HL-60 (cell line): ENCODE measurements at places on chromosomes 13 and 19.

DNA sequence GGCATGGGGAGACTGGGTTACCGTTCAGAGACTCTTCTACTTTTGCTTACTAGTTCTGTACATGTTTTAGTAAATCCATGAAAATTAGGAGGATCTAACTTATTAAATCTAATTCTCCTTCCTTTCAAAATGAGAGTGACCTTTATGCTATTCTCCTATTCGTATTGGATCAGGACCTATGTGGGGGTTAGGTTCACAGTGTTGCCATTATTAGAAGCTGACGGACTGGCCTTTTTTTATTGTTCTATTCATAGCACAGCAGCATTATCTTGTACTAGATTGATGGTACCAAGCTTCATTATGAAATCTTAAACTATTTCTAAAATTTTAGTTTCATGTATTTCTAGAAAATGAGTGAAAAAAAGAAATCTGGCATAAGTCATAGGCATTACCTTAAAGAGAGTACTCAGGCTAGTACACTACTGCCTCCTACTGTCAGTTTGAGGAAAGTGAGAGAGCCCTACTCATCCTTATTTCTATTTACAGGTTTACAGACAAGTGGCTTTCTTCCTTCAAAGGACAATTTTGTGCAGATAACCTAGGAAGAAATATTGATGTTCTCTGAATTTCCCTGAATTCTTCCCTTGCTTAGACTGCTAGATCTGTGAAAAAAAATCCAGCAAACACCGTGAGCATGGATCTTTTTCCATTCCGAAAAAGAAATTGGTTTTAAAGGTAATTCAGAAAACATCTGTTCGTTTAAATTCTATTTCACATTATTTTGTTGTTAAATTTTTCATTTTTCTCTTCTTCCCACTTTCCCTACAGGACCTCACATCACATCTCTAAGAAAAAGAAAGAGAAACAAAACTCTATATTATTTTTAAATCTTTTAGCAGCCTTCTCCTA, 485.5 kb downstream of the DIAPH3 start:
- peak; percentile 50 for DNase-seq

DNA sequence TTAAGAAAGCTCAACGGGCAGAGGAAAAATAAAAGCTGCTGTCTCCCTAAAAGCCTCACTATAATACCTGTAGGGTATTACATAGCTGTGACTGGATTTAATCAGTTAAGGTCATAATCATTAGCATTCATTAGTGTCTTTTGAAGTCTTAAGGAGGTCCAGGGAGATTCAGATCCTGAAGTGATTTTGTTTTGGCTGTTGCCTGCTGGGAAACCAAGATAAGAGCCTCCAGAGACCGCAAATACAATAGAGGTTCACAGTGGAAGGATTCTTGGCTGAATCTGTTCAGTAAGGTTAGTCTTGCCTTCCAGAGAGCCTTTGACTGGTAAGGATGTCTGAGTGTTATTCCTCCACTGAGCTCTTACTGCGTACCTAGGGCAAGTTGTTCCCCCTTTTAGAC, 54.0 kb upstream of the TNFRSF19 start:
- DNase-seq: no peak

GRCh38 chr13:73092829-73093228, 34.0 kb downstream of the KLF5 start:
- no peak for DNase-seq

DNA sequence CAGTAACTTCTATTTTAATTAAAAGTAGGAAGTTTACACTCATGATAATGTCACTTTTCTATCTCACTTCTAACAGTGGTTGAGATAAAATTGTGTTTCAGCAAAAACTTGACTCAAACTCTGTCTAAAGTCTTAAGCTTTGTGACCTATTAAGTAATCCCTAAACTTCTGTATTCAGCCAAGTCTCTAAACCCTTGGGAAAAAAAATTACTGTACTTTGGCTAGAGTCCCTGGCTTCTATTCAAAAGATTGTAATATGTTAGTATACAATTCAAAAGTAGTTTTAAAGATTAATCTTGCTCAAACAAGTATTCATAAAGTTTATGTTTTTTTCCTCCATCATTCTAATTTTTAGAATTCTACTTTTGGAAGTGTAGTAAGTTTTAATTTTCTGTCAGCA, 1248.8 kb downstream of the UQCRFS1 start:
- no peak for DNase-seq

- peak; percentile 37 for DNase-seq
Observed at GRCh38 chr13:110869805-110870706, 44.8 kb downstream of the ANKRD10 start.

- no peak for DNase-seq
Observed at GRCh38 chr19:39223703-39224279, 19.7 kb upstream of the SYCN start.

DNA sequence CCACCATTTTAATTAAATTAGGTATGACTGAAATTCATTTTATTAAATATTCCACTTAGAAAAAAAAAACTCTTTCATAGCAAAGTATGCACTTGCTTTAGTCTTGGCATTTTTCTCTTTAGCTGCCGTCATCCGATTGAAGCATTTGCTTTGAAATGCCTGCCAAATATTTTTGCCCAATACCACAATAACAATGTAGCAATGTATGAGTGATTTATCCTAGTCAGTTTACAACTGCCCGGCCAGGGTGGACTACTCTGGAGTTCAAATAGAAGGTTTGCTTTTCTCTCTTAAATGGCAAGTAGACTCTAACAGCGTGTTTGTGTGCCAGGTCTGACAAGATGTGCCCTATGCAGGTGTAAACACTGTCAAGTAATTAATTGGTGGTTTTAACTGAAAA, 675.3 kb upstream of the SGCG start:
- DNase-seq: no peak

- no peak for DNase-seq
Observed at GRCh38 chr19:35742121-35742724, at the start of gene IGFLR1. IGFLR1 (minus strand) TSS chr19:35742452; CDS start chr19:35741180, 1,272 bp downstream.

- DNase-seq: no peak
Observed at GRCh38 chr13:74288361-74288911, 154.2 kb upstream of the KLF12 start.

- DNase-seq: no peak
Observed at GRCh38 chr13:71621174-71622124, 245.6 kb downstream of the DACH1 start.

GRCh38 chr19:55647732-55648584, at the start of gene CCDC106:
CCDC106 (plus strand) TSS chr19:55648212; CDS start chr19:55649047, 835 bp downstream.
- peak; percentile 62 for DNase-seq

- DNase-seq: no peak
Observed at GRCh38 chr13:33213797-33214196, 71.8 kb downstream of the STARD13 start.

DNA sequence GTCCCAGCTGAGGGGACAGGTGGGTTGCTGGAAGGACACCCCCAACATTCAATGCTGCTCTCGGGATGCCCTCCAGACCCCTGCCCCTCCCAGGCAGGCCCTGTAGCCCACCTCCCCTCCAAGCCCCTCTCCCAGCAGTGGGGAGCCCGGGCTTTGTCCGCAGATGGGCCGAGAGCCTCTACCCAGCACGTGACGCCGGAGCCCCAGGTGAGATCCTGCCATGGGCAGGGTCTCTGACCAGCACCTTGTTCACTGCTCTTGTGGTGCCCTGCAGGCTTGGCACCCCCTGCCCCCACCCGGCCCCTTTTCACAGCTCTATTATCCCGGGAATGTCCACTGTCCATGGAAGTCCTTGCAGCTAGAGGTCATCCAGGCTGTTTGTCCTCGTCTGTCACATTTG, 76.5 kb downstream of the C1QTNF9 start:
- DNase-seq: no peak

DNA sequence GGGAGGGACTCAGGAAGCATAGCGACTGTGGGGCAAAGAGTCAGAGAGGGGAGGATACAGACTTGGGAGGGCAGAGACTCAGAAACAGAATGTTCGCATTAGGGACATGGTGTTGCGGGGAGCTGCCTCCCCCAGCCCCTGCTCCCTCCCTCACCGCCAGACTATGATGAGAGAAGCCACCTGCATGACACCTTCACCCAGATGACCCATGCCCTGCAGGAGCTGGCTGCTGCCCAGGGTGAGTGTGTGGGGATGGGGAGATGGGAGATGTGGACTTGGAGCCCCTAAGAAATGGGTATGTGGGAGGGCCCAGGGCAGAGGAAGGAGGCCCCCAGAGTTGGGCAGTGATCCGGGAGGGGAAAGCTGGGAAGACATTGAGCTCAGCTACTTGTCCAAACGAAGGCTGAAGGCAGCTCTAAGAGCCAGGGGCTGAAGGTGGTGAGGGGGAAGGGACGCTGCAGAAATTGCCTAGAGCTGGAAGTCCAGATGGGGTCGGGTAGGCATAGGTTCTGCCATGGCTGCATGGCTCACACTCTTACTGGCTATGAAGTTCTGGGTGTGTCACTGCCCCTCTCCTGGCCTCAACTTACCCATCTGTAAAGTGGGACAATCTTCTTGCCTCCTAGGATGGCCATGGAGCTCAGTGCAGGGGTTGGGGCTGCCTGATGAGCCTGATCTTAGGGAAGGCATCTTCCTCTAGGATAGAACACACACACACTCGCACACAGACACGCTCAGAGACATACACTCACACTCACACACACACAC, 1.4 kb downstream of the SPACA6 start:
- no peak for DNase-seq

GRCh38 chr19:7638802-7639465, 2.0 kb downstream of the STXBP2 start:
- no peak for DNase-seq

- DNase-seq: no peak
Observed at GRCh38 chr13:112105892-112106291, 38.9 kb downstream of the SOX1 start.

GRCh38 chr13:103716718-103717117, 650.5 kb upstream of the SLC10A2 start:
- no peak for DNase-seq

- no peak for DNase-seq
Observed at GRCh38 chr19:28577233-28577632, 635.7 kb downstream of the UQCRFS1 start.

DNA sequence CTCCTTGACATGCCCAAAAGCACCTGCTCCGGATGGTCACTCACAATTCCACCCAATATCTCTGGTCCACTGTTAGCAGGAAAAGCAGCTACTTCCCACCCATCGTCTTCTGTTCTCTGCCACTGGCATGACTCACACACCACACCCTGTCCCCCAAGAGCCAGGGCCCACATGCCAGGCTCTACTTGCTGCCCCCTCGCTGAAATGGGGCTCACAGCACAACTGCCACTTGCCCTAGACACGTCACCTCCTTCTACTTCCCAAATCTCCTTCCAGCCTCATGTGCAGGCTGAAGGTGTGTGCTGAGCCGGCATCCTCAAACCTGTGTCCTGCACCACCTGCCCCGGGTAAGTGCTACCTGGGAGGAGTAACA, 65.0 kb downstream of the TBC1D4 start:
- no peak for DNase-seq

GRCh38 chr19:10191347-10191746, 3.4 kb downstream of the DNMT1 start:
- no peak for DNase-seq

DNA sequence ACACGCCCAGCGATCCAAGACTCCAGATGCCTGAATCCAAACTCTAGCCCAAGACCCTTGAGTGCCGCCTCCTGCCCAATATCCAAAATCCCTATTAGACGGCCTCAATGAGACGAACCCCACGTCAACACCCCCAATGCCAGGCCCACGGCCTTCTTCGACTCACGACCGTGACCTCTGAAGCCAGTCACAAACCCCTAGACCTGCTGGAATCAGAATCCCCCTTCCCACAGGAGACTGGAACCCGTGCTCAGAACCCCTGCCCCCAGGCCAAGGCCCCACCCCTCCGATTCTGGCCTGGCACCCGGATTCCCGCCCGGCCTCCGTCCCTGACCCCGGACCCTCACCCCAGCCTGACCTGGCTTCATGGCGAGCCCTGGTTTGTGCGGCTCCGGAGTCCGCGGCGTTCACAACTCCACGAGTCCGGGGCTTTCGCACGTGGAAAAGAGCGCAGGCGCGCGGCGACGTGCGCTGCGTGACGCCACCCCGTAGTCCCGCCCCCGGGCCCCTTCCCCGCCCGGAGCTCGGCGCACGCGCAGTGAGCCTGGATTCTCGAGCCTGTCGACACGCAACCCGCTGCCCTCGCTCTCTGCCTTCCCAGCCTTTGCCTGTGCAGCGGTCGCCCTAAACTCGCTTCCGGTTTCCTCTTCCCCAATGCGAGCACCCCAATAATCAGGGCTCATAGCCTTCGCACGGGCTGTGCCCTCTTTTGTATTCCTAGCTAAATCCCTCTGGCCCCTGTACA, at the start of gene FBL:
Gene FBL (minus strand): TSS at position 447 of the 745 bp plus-strand sequence. CDS start 79 bp downstream, at position 368.
- peak; percentile 96 for DNase-seq

DNA sequence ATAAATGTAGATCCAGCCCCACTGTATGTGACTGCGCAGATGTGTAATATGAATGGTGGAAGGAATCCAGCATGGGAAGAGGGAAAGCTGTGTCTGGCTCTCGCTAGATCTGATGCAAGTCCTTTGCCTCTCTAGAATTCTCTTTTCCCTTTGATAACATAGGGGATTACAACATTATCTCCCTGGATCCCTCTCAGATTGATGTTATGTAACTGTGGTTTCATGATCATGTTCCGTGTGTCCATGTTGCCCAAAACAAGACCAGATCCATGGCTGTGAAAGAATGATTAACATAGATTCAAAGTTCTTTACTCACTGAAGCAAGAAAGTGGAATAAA, 184.0 kb upstream of the UBL3 start:
- DNase-seq: no peak

GRCh38 chr19:12801466-12802266, at the start of the genes PRDX2 and THSD8:
PRDX2 (minus strand) TSS chr19:12801800; CDS start chr19:12801261, 539 bp downstream.
THSD8 (plus strand) TSS chr19:12802069; CDS start chr19:12802072, 3 bp downstream.
- DNase-seq: no peak

DNA sequence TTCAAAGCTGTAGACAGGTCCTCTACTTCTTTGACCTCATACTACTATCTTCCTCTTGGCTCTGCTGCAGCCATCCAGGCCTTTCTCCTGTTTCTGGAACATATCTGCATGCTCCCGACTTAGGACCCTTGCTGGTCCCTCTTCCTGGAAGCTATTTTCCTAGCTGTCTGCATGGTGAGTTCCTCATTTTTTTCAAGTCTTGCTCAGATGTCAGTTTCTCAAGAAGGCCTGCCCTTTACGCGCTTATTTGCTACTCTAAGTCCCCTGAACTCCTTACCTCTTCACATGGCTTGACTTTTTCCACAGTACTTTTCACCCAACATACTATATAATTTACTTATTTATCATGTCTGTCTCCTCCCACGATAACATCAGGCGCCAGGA, 31.4 kb downstream of the DNAJC3 start:
- DNase-seq: peak; percentile 55

DNA sequence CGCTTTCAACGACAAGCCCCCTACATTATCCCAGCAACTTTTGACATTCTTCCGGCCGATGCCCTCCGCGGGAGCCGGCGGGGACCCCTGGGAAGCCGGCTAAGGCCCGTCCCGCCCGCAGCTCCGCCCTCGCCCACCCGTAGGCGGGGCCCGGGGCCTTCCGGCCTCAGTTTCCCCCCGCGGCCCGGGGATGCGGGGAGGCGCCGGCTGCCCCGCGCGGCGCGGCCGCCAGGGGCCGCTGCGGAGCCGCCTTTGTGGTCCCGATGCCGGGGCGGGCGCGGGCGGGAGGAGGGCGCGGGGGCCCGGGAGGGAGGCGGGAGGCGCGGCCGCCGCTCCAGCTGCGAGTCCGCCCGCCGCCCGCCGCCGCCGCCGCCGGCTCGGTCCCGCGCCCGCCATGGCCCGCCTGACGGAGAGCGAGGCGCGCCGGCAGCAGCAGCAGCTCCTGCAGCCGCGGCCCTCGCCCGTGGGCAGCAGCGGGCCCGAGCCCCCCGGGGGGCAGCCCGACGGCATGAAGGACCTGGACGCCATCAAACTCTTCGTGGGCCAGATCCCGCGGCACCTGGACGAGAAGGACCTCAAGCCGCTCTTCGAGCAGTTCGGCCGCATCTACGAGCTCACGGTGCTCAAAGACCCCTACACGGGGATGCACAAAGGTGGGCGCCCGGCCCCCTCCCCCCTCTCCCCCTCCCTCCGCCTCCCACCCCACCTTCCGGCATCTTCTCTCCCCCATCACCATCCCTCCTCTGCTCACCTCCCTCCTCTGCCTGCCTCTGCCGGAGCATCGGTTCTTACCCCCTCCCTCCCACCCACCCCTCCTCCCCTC, at the start of gene CELF5:
Gene CELF5 (plus strand): TSS at position 316 of the 823 bp plus-strand sequence. CDS start 79 bp downstream, at position 395.
- no peak for DNase-seq
